ENCODE measurements at places on chromosomes 3 and 15.

- DNase-seq = no peak
These were observed 737.4 kb downstream of the ZNF385D start for GRCh38 chr3:21013566-21013965.

DNA sequence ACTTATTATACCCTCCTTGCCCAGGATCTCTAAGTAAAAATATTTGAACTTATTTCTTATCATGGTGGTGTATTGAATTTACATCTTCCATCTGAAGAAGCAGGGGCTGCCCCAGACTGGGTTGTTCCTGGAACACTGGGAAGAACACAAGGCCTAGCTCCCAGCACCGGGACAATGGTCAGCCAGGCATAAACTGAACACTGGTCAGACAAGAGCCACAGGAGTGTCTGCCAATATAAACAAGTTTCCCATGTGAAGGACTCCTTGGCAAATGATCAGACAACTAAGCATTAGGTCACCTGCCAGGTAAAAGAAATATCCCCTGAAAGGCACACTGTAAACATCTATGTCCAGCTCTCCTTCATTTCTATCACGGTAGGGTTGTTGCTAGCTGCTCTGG is 172.4 kb downstream of the ATP8B4 start:
- no peak for DNase-seq

- no peak for DNase-seq
These were observed 529.7 kb downstream of the EDEM1 start for GRCh38 chr3:5717254-5717653.

DNA sequence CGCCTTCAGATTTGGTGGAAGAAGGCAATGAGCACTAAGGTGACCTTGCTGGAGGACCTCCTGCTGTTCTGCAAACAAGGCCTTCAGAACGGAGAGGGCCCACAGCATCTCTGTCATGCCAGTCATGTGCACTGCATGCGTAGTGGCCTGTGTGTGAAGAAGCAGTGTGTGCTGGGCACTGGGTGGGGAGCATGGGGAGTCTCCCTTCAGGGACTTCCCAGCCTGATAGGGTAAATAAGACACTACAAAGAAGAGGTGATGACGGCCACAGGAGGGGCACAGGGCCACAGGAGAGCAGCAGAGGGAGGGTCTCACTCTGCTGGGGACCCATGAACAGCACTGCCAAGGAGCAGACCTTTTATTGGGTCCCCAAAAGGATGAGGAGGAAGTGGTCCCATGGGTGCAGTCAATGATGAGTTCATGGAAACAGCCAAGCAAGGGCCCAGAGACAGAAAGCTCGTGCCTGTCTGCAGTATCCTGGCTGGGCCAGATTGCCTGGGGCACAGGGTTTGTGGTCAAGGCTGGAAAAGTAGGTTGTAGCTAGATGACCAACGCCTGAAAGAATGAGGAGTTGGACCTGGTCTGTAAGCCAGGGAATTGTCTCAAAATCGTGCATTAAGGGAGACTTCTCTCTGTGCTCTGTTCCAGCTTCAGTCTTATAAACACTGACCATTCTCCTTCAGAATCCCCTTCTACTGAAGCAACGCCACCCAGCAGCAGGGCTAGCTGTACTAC is 67.8 kb upstream of the SEC61A1 start:
- DNase-seq = no peak
